ENCODE measurements at places on chromosomes 12 and 14.

DNA sequence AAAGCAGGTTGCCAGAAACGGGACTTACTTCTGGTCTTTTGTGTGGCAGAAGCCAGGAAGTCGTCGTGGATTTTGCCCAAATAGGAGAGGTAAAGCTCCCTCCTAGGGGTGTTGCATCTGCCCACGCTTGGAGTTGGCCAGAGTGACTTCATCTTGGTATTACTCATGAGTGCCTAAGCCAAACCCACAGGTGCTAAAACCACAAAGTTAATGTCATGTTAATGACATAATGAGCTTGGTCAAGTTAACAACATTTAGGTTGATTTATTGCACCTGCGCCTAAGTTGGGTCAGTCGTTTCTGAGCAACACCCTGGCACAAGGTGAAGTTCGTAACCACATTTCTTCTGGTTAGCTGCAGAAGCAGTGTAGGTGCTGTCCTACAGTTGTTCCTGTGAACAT lies 225.2 kb downstream of the FUT8 start:
- H3K4me1 ChIP-seq: peaks cover 47% of the 10 kb centered on the region
- H3K27ac ChIP-seq: peak overlapping the region; percentile 69
- H3K27me3 ChIP-seq: no peaks in the 10 kb centered on the region
- peak; percentile 53 for DNase-seq

- H3K27ac ChIP-seq: peak within 1 kb of the TSS; percentile 82
- peaks cover 9% of the 10 kb centered on the region for H3K4me1 ChIP-seq
- peak; percentile 76 for DNase-seq
- peaks cover 3% of the 10 kb centered on the region for H3K36me3 ChIP-seq
These were observed at the start of gene ARHGEF25 for GRCh38 chr12:57611108-57611826. TSS of gene ARHGEF25 (plus strand) at chr12:57611435. CDS start at chr12:57611895, 460 bp downstream.

DNA sequence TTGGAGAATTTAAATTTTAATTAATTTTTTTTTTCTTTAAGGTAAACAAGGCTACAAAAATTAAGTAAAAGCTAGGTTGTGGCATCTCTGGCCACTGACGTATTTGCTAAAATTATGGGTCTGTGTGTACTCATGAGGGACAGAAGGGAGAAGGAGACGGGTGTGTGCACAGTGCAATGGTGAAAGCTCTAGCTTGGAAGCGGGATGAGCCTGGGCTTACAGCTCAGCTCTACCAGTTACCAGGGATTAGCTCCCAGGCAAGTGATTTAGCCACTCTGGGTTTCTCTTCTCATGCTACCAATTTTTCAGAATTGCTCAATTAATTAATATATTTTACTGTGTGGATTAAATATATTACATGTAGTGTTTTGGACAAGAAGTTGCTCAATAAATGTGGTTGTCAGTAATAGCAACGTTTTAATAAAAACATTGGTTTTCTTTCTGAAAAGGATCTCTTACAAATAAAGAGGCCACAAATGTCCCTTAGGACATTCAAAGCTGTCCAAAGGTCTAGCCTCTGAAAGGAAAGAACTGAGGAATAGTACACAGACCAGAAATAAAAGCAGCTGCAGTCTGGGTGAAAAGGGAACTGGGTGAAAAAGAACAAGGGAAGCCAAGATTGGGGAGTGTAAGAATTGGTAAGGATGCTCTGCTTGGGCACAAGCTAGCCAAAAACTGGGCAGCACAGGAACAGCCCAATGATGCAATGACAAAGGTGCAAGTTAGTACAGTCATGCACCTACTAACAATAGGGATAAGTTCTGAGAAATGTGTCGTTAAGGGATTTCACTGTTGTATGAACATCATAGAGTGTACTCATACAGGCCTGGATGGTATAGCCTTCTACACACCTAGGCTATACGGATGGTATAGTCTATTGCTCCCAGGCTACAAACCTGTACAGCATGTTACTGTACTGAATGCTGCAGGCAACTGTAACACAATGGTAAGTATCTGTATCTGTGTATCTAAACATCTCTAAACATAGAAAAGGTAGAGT lies 61.7 kb downstream of the FERMT2 start:
- no peaks in the 10 kb centered on the region for H3K36me3 ChIP-seq
- no peaks in the 10 kb centered on the region for H3K4me1 ChIP-seq
- H3K27me3 ChIP-seq: no peaks in the 10 kb centered on the region
- no peak for DNase-seq
- no peak overlapping the region for H3K4me3 ChIP-seq

GRCh38 chr14:28596391-28596790 lies 170.2 kb upstream of the FOXG1 start:
- no peak overlapping the region for H3K4me3 ChIP-seq
- H3K4me1 ChIP-seq: no peaks in the 10 kb centered on the region
- H3K36me3 ChIP-seq: no peaks in the 10 kb centered on the region
- H3K27me3 ChIP-seq: no peaks in the 10 kb centered on the region

DNA sequence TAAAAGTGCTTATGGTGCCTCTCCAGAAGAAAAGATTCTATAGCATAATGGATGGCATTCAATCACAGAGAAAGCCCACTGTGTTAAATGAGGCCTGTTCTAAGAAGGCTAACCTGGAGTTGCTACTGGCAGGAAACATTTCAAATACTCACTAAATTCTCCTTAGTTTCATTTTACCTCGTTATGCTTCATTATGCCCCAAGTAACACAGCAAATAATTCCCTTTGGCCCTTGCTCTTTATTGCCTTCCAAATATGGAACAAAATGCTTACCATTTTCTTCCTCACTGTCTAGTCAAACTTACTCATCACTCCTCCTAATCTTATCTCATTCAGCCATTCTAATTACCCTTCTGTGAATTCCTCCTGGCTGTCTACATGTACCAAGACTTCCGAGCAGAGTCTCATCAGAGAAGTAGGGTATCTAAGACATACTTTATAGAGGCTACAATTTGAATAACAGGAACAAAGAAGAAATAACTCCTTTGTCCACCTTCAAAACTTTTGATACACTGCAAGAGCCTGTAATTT lies 292.1 kb upstream of the CLEC14A start:
- no peak for DNase-seq
- H3K4me3 ChIP-seq: no peak overlapping the region
- no peaks in the 10 kb centered on the region for H3K36me3 ChIP-seq
- no peaks in the 10 kb centered on the region for H3K4me1 ChIP-seq
- H3K27ac ChIP-seq: no peak overlapping the region
- no peaks in the 10 kb centered on the region for H3K27me3 ChIP-seq

GRCh38 chr14:25050269-25051150 lies 563 bp upstream of the STXBP6 start:
- H3K27ac ChIP-seq: no peak overlapping the region
- peaks cover 7% of the 10 kb centered on the region for H3K4me1 ChIP-seq
- no peaks in the 10 kb centered on the region for H3K36me3 ChIP-seq

GRCh38 chr12:103503546-103504480 lies 8.0 kb upstream of the C12orf42 start:
- no peaks in the 10 kb centered on the region for H3K36me3 ChIP-seq
- H3K4me3 ChIP-seq: no peak overlapping the region
- peaks cover 19% of the 10 kb centered on the region for H3K27me3 ChIP-seq
- peaks cover 45% of the 10 kb centered on the region for H3K4me1 ChIP-seq
- H3K27ac ChIP-seq: peak overlapping the region; percentile 55

DNA sequence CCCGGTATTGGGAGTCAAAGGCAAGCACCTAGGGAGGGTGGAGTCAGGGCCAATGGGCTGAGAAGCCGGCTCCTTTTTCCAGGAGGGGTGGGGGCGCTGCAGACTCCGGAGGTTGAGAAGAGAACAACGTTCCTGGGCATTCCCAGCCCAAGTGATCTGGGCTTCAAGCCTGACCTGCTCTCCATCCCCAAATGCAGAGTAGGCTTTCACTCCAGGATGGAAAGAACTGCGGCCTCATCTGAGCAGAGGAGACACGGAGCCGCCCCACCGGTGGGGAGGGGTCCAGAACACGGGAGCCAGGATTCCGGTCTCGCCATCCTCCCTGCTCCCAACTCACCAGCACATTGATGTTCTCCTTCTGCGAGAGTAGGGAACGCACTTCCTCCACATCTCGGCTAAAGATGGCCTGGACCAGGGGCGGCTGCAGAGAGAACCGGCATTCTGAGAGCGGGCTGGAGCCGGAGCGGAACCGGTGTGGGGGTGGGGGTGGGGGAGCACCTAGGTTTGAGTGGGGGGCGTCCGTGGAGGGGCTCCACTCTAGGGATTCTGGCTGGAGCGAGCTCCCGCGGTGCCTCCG lies 605 bp downstream of the ANKRD52 start:
- H3K27ac ChIP-seq: peak overlapping the region; percentile 85
- H3K4me3 ChIP-seq: peak overlapping the region; percentile 90
- peaks cover 21% of the 10 kb centered on the region for H3K4me1 ChIP-seq
- no peak for DNase-seq

- H3K27me3 ChIP-seq: no peaks in the 10 kb centered on the region
- H3K4me3 ChIP-seq: no peak overlapping the region
- no peak for DNase-seq
- H3K27ac ChIP-seq: no peak overlapping the region
These were observed 56.3 kb downstream of the KCNH5 start for GRCh38 chr14:62988967-62989366.

DNA sequence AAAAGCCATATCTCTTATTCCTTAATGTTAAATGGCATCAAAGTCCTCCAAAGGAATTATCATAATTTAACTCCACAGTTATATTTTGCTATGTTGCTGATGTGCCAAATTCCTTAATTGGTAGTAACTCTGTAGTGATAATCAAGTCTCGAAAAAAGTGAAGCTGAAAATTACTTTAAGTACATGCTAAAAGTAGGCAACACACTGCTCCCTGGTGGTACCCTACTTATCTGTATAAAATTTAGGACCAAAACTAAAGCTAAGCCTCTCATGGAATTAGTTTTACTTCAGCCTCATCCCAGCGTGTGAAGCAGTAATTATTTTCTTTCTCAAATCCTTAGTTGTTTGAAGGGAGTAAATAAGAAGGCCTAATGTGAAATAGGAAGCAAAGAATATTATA lies 132.8 kb downstream of the TTLL5 start:
- H3K36me3 ChIP-seq: peaks cover 50% of the 10 kb centered on the region
- H3K4me3 ChIP-seq: no peak overlapping the region
- DNase-seq: no peak

GRCh38 chr12:120761519-120761934 lies 35.9 kb downstream of the ACADS start:
- H3K27me3 ChIP-seq: no peaks in the 10 kb centered on the region
- H3K27ac ChIP-seq: peak overlapping the region; percentile 42
- no peak for DNase-seq
- no peak overlapping the region for H3K4me3 ChIP-seq

- no peak for DNase-seq
- peaks cover 11% of the 10 kb centered on the region for H3K27me3 ChIP-seq
- H3K4me1 ChIP-seq: peaks cover 43% of the 10 kb centered on the region
- H3K27ac ChIP-seq: peak overlapping the region; percentile 100
These were observed 604 bp upstream of the MAGOHB start for GRCh38 chr12:10614056-10614370.

- H3K4me1 ChIP-seq: no peaks in the 10 kb centered on the region
- no peaks in the 10 kb centered on the region for H3K27me3 ChIP-seq
- no peak for DNase-seq
- no peak overlapping the region for H3K4me3 ChIP-seq
These were observed 191.4 kb downstream of the FOXA1 start for GRCh38 chr14:37403626-37404025.

GRCh38 chr12:109944561-109945359 lies 44.7 kb downstream of the TCHP start:
- H3K36me3 ChIP-seq: peaks cover 77% of the 10 kb centered on the region
- H3K4me1 ChIP-seq: peaks cover 27% of the 10 kb centered on the region
- H3K4me3 ChIP-seq: no peak overlapping the region
- H3K27ac ChIP-seq: peak overlapping the region; percentile 53
- no peak for DNase-seq
- H3K27me3 ChIP-seq: no peaks in the 10 kb centered on the region

- no peaks in the 10 kb centered on the region for H3K27me3 ChIP-seq
- peak overlapping the region; percentile 100 for H3K27ac ChIP-seq
- peaks cover 35% of the 10 kb centered on the region for H3K36me3 ChIP-seq
These were observed 1.4 kb upstream of the CHFR start for GRCh38 chr12:132888852-132889251.

DNA sequence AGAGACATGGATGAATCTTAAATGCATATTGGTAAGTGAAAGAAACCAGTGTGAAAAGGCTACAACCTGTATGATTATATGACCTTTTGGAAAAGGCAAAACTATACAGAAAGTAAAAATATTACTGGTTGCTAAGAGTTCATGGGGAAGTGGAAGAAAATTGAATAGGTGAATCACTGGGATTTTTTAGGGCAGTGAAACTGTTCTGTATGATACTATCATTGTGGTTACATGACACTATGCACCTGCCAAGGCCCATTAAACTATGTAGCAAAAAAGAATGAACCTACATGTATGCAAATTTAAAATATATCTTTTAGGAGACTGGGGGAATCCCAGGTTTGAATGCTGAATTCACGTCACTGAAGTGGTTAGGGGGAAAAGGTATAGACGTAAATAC lies 12.6 kb upstream of the OR8S1 start:
- no peak overlapping the region for H3K4me3 ChIP-seq
- peaks cover 16% of the 10 kb centered on the region for H3K4me1 ChIP-seq
- no peaks in the 10 kb centered on the region for H3K27me3 ChIP-seq

GRCh38 chr12:110563702-110564470 lies 19.2 kb downstream of the PPTC7 start:
- H3K27ac ChIP-seq: peak overlapping the region; percentile 95
- H3K4me1 ChIP-seq: peaks cover 80% of the 10 kb centered on the region
- H3K4me3 ChIP-seq: no peak overlapping the region
- no peaks in the 10 kb centered on the region for H3K27me3 ChIP-seq

DNA sequence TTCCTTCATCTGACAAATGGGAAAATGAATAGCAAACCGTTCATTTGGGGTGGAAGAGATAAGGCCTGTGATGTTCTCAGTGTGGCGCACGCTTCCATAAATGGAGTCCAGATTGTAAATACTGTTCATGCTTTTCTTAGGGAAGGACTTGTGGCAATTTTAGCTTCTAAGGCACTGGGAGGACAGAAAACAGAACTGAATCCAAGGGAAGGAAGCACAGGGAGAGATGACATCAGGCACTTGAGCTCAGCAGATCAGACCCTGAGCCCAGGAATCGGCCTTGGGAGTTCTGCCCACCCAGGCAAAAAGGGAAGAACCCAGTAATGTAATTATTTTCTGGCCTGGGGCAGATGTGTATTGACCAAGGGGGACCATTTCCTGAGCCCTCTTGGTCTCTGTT lies 7.2 kb upstream of the SH2B3 start:
- no peak for DNase-seq
- H3K27ac ChIP-seq: no peak overlapping the region
- H3K4me3 ChIP-seq: no peak overlapping the region
- no peaks in the 10 kb centered on the region for H3K27me3 ChIP-seq
- peaks cover 45% of the 10 kb centered on the region for H3K4me1 ChIP-seq

Measured in activated T-cell treated with anti-CD3 and anti-CD28 coated beads, Interleukin-2, amount 50 U/mL, for 24 hours (primary cell).